ENCODE measurements at places on chromosomes 4 and X.
A peak's percentile ranks its signal among the peaks of the same experiment; 100 is the strongest.

- DNase-seq: no peak
Measured at GRCh38 chrX:12866451-12867377, at the start of gene TLR7. Gene TLR7, plus strand, starts transcription at chrX:12867072. Its CDS starts 507 bp downstream, at chrX:12867579.

GRCh38 chrX:42714981-42715700 lies 62.8 kb downstream of the PPP1R2C start:
- DNase-seq: no peak

DNA sequence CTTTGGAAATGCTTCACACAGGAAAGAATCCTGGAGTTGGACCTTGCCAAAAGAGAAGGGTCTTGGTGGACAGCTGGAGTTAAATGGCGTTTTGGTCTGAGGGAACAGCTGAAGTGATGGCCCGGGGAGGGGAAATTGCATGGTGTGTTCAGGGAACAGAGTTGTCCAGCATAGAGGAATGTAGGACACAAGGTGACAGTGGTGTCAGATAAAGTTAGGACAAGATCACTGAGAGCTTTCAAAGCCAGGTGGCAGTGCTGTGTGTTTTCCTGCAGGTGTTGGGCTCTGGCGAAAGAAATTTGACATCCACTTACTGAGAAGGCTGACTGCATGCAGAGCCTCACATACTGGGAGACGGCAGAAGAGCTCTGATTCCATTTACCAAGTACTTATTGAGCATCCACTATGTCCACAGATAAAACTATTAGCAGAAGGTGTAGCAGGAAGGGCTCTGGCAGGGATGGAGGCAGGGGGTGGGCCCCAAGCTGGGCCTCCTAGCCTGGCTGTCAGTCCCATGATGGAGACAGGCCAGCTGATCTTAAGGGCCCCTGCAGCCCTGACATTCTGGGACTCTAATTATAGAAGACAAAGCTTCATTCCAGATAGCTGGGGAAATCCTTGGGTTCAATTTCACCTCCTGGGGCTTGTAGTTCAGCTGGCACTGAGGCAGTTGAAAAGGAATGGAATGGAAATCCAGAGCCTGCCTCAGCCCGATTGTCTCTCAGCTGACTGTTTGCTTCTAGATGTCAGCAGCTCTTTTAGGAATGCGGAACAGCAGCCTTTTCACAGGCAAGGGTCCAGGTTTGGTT lies 150.2 kb upstream of the MAMLD1 start:
- DNase-seq: peak; percentile 57

DNA sequence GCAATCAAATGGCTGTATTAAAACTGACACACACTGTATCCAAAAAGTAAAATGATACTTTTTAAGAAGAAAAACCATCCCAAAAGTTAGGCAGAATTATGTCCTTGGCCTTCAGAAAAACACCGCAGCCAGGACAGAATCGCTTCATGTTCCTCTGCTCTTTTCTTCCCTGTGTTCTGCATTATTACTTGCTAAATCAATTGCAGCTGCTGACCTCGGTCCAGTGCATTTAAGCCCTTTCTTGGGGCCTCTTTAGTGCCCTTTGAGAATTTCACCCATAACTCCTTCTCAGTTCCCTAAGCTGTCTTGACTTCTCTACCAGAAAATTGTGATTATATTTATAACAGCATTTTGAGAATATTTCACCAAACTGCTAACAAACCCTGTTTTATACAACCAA lies 696.9 kb downstream of the PCDH7 start:
- DNase-seq: no peak

DNA sequence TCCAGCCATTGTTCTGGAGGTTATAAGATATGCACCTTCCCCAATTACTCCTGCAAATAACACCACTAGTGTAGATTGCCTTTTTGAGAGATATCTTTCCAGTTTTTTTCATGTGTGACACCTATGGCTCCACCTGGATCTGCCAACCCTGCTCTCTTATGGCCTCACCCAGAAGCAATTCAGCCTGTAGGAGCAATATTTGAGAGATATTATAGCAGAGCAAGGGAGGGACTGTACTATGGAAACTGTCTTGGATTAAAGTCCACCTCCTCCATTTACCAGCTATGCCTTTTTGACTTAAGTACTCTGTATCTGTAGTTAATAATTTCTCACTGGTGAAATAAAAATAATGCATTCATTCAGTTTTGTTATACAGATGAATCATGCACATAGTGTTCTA lies 803.5 kb downstream of the NLGN4X start:
- DNase-seq: no peak

- DNase-seq: no peak
Measured at GRCh38 chrX:136827026-136827425, 46.3 kb upstream of the ARHGEF6 start.

GRCh38 chr4:121299367-121299766 lies 81.5 kb downstream of the QRFPR start:
- DNase-seq: no peak

GRCh38 chrX:131988236-131988635 lies 34.9 kb upstream of the STK26 start:
- DNase-seq: no peak

DNA sequence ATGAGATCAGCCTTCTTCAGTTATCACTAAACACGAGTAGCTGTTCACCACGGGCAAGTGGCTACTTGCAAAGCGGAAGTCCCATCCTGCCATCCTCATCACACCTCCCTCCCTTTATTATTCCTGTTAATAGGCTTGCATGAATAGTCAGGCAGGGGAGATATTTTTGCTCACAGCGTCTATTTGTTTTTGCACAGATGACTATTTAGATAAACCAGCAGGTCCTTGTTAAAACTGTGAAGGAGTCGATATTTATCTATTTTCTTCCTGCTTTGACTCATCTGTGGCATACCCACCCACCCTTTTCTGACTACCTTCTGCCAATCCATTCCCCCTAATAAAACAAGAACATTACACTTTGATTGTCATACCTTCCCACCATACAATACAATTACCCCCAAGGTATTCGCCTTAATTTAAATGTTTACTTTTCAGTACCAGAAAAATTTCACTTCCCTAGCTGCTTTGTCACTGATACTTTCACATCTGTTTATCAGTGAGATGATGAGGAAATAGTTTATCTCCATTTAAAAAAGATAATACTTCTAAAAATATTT lies 96.6 kb upstream of the BANK1 start:
- no peak for DNase-seq

- DNase-seq: no peak
Measured at GRCh38 chrX:110226931-110227330, 91.0 kb downstream of the AMMECR1 start.

GRCh38 chr4:96305030-96305429 lies 465.1 kb downstream of the PDHA2 start:
- DNase-seq: no peak

DNA sequence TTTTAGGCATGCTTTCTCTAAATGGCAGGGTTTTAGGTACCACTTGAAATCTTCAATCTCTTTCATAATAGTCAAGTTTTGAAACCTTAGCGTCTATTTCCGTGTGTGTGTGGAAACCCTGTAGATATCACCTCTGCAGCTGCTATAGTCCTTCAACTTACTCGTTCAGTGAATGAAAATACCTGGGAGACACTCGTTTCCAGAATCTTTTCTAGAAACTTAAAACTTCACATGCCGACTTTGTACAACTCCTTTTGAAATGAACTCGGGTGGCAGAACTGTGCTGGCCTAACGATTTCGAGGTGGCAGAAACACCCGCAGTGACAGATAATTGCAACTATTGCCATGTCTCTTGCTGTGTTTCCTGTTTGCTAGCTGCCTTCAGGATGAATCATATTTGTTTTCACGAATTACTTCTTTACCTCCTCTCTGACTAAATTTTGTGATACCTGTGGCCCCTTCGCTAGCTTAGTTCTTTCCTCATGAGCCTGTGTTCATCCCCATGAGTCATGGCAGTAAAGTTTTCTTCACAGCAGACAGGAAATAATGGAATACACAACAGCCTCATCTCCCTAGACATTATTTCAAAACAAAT lies 104.7 kb upstream of the SMIM10 start:
- DNase-seq: peak; percentile 21

DNA sequence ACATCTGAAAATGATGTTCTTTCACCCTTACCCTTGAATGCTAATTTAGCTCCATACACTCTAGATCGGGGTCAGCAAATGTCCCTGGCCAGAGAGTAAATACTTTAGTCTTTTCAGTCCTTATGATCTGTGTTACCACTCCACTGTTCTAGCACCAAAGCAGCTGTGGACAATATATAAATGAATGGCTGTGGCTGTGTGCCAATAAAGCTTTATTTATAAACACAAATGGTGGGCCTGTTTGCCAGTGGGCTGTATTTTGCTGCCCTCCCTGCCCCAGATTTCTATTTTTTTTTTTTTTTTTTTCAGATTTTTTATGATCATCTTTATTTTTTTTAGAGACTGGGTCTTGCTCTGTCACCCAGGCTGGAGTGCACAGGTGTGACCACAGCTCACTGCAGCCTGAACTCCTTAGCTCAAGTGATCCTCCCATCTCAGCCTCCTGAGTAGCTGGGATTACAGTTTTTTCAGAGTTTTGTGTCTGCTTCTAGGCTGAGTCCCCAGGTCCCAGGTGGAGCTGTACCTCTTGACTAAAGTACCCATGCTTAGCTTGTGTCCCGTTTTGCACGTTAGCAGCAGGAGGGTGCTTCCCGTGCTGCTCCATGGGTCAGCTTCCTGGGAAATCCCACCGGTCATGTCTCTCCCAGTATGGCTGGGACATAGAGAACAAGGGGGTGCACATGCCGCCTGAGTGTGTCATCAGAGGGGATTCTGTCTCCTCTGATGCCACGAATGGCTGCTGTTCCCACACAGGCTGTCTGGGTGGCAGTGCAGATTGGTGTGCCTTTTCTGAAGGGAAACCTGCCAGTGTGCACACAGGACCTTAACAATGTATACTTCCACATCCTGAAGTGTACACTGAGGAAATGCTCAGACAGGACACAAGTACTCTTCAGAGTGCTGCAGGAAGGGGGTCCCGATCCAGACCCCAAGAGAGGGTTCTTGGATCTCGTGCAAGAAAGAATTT lies 16.0 kb upstream of the GRPEL1 start:
- no peak for DNase-seq

DNA sequence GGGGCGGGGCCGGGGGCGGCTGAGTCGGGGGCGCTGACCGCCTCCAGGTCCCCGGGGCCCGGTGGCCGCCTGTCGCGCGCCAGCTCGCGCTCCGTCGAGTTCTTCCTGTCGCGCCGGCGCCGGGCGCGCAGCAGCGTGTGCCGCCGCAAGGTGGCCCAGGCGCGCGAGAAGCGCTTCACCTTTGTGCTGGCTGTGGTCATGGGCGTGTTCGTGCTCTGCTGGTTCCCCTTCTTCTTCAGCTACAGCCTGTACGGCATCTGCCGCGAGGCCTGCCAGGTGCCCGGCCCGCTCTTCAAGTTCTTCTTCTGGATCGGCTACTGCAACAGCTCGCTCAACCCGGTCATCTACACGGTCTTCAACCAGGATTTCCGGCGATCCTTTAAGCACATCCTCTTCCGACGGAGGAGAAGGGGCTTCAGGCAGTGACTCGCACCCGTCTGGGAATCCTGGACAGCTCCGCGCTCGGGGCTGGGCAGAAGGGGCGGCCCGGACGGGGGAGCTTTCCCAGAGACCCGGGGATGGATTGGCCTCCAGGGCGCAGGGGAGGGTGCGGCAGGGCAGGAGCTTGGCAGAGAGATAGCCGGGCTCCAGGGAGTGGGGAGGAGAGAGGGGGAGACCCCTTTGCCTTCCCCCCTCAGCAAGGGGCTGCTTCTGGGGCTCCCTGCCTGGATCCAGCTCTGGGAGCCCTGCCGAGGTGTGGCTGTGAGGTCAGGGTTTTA lies 1.5 kb downstream of the ADRA2C start:
- DNase-seq: peak; percentile 7

- DNase-seq: no peak
Measured at GRCh38 chr4:3715061-3715854, 50.9 kb upstream of the ADRA2C start.

- DNase-seq: peak; percentile 10
Measured at GRCh38 chr4:155434904-155435303, 58.1 kb upstream of the MAP9 start.

GRCh38 chrX:65241059-65241721 lies 264.9 kb upstream of the ZC4H2 start:
- no peak for DNase-seq

DNA sequence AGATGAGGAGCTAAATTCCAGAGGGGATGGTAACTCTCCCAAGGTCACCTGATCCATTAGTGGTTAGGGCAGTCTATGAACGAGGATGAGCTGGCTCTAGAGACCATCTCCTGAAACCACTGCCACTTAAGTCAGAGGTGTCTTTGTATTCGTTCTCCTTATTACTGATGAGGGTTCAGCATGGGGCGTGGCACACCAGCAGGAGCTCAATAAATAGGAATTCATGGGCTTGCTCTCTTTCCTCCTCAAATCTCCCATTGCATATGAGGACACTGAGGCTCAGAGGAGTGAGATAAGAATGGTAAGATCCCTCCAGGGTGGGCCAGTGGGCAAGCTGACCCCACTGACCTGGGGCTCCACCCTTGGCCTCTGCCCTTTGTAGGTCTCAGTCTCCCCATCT lies 1.7 kb upstream of the GATA1 start:
- DNase-seq: no peak

DNA sequence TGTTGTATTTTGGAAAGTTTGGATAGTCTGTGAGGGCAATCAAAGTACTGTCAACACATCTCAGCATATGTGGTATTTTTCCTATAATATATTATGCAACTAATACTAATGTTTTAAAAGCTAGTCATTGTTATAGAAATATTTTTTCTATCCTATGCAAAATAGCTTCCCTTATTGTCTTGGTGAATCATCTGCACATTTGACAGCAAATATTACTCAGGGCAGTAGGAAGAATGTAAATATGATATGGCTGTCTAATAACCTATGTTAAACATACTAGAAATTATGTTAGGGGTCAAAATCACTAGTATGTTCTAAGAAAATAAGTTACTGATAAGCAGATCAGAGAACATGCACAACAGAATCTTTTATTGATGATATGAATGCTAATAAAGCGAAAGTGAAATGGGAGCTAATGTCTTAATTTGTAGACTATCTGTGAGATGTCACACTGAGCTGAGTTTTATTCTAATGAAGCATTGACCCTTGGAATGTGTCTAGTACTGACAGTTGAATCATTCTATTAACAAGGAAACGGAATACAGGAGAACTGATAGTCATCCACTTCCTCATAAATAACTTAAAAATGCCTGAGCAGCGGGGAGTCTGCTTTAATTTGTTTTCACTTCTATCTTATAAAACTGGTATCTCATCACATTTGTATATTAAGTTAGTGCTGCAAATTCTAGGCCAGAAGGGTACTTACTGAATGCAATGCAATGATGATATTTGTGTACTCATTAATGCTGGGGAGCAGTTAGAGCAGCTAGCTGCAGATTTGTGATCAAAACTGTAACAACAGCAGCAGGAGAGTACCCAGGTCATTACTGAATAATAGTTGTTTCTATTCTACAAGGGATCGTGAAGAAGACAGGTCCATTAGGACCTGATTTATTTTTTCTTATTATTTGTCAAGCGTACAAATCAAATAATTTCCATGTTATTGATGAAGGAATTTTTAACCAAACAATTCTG lies 440.3 kb upstream of the AADAT start:
- DNase-seq: no peak

Data from fibroblast of pulmonary artery (primary cell).